Activated CD8-positive, alpha-beta memory T cell treated with anti-CD3 and anti-CD28 coated beads for 1 hour (primary cell): ENCODE measurements at places on chromosomes 13 and 19.
A peak's percentile ranks its signal among the peaks of the same experiment; 100 is the strongest.

- no peak for DNase-seq
Observed at GRCh38 chr13:51818276-51818675, 14.3 kb upstream of the DHRS12 start.

- DNase-seq = no peak
Observed at GRCh38 chr13:44763615-44764301, 187.6 kb upstream of the TSC22D1 start.

- no peak for DNase-seq
Observed at GRCh38 chr13:48583859-48584311, 51.0 kb upstream of the RCBTB2 start.

GRCh38 chr19:14073261-14073924, 807 bp downstream of the MISP3 start:
- peak; percentile 66 for DNase-seq

GRCh38 chr13:49046519-49046918, 70.8 kb downstream of the FNDC3A start:
- DNase-seq = no peak

- DNase-seq = no peak
Observed at GRCh38 chr13:60453490-60453889, 56.5 kb downstream of the TDRD3 start.

DNA sequence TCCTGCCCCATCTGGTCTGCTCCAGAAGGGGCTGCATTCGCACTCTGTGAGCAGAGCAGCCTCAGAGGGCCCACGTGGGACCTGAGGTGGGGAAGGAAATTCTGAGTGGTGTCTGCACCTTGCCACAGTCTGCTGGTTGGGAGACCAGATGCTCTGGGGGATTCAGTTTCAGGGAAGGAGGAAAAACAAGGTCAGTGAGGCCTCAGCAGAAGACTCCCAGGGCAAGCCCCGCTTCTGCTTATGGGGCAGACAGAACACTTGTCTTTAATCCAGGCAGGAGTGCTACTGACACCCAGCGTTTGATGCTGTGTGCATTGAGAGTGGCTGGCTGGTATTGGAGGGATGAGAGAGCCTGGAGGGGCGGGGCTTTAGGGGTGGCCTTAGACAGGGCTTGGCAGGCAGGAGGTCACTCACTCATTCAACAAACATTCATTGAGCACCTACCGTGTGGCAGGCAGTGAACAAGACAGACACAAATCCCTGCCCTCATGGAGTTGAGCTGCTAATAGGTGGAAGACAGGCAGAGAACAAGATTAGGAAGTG, 4.9 kb upstream of the CLEC17A start:
- DNase-seq = no peak

DNA sequence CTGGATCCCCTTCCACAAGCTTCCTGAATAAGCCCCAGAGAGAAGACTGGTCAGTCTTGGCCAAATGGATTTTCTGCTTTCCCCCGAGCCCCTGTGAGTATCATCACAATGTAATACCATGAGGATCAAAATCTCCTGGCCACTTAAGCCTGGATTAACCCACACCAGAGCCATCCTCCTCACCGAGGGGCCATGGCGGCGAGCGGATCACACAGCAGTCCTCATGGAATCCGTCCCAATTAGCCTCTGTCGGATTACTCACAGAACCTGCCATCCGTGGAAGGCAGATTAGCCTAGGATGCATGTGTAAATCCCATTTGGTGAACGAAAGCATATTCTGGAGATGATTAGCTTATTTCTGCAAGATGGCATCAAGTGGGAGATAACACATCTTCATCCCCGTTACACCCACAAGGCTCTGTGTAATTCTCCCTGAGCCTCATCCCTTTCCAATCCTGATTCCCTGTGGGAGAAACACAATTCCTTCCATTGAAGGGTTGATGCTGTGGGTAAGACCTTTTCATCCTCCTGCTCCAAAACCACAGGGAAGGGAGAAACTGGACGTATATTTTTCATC, 42.5 kb downstream of the GNG7 start:
- no peak for DNase-seq

DNA sequence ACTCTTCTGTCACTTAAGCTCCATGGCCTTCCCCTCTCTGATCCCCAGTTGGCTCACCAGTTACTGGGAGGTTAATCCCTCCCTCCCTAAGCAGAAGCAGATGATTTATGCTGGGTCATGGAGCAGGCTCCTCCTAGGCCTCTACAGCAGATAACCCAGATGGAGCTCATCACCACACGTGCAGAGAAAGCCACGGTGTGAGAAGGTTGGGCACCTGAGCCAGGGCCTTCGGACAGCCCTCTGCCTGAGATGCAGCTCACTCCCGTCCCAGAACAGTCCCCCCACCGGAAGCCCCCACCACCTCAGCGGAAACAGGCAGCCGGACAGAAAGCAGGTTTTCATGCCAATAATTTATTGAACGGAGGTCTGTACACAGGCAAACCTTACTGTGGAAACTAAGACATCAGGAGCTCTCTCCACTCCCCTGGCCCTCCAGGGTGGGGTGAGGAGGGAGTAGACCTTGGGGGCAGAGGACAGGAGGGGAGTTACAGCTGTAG, 9.8 kb downstream of the ZNF526 start:
- no peak for DNase-seq

DNA sequence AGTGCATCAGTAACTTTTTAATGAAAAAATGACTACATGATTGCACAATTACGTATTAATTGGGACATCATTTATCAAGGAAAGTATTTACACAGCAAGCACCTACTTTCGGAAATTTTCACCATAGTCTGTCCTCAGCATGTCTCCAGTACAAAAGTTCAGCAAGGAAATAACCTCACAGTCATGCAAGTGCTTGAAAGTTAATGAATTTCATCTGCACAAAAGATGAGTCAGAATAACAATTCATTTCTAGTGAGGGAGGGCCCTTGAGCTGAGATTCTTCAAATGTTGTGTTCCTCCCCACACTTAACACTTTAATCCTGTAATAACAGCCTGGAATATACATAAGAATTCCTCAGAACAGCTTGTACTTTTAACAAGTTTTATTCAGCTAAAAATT, 49.0 kb upstream of the OXGR1 start:
- DNase-seq = no peak

DNA sequence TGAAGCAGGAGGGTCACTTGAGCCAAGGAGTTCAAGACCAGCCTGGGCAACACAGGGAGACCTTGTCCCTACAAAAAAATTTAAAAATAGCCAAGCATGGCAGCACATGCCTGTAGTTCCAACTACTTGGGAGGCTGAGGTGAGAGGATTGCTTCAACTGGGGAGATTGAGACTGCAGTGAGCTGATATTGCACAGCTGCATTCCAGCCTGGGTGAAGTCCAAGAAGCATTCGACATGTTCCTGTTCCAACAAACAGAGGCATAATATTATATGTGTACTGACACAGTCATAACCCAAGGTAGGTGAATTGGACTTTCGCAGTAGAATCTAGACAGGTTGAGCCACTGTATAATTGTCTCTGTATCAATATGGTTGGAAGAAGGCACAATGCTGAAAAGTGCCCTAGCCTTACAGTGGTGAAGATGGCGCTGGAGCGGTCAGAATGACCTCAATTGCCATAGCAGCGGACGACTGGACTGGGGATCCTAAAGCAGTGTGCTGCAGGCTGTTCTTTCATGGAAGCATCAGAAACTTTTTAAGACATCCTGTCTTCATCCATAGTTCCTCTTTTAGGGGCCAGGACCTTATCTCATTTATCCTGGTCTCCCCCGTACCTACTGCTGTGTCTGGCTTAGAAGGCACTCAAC, 112.0 kb upstream of the CLDN10 start:
- no peak for DNase-seq

DNA sequence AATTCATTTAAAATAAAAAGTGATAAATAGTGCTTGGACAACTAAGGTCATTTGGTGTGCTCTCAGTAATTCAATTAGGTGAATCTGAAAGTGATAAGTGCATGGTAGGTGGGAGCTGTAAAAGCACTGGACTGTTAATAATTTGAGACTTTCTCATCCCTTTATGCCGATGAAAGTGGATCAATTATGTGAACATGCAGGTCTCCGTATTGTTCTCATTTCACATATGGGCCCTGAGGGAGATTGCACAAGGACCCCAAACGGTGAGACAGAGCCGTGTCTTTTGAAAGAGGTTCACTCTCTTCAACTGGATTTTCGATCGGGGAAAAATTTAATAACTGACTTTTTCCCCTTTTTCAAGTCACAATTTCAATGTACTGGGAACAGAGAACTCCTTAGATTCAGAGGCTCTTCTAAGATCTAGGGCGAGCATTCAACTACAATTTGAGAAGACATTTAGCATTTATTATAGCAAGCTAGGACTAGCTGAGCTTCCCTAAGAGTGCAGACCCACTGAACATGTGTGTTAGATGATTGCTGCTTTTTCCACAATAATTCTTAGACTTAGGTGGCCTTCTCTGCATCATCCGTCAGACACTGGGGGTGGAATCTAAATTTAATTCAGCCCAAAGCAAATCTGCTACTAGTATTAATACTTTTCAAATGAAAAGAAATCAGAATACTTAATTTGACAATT, 347.6 kb downstream of the OXGR1 start:
- DNase-seq = no peak

- DNase-seq = no peak
Observed at GRCh38 chr13:20127262-20127561, 33.6 kb downstream of the GJA3 start.

- DNase-seq = no peak
Observed at GRCh38 chr13:33554919-33555791, 262.8 kb upstream of the RFC3 start.

- DNase-seq = no peak
Observed at GRCh38 chr13:112790735-112791641, 101.2 kb downstream of the ATP11A start.

- no peak for DNase-seq
Observed at GRCh38 chr13:45823583-45823982, 28.0 kb downstream of the SIAH3 start.

- no peak for DNase-seq
Observed at GRCh38 chr13:38385153-38385891, 35.7 kb downstream of the UFM1 start.

DNA sequence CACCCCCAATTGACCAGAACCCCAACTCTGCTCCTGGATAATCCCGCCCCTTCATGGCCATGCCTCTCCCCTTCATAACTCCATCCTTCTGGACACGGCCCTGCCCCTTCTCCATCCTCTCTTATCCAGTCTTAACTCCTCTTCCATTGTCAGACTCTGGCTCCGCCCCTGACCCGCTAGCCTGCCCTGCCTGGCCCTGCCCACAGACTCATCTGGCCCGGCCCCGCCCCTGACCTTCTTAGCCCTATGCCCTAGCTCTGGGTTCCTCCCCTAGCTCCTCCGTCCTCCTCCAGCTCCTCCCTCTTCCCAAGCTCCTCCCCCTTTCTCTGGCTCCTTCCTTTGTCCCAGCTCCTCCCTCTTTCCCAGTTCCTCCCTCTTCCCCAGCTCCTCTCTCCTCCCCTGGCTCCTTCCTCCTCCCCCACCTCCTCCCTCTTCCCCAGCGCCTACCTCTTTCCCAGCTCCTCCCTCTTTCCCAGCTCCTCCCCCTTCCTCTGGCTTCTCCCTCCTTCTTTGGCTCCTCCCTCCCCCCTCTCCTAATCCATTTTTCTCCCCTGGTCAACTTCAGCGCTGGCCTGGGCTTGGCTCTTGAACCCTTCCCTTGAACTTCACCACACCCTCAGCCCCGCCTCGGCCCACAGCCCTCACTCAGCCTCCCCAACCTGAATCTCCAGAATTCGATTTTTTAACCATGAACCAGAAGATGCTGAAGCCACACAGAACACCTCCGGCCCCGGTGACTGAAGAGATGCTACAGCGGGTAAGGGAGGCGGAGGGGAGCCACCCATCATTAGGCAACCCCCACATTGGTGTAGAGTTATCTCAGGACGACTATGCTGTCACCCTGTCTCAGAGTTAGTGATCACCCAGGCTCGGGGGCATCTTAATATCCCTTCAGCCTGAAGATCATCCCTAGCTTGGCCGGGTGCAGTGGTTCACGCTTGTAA, 9.2 kb upstream of the ZNF358 start:
- DNase-seq = no peak

DNA sequence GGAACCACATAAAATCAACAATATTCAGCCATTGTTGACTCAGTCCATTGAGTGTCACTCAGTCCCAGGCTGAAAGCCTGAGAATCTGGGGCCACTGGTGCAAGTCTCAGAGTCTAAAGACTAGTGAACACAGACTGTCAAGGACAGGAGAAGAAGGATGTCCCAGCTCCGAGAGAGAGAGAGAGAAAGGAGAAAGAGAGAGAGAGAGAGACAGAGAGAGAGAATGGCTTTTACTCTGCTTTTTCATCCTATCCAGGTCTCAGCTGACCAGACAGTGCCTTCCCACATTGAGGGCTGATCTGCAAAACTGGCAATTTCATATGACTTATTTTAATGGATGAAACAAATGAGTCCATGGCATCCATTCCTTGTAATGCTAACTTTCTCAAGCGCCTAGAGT, 984.1 kb downstream of the UQCRFS1 start:
- no peak for DNase-seq

DNA sequence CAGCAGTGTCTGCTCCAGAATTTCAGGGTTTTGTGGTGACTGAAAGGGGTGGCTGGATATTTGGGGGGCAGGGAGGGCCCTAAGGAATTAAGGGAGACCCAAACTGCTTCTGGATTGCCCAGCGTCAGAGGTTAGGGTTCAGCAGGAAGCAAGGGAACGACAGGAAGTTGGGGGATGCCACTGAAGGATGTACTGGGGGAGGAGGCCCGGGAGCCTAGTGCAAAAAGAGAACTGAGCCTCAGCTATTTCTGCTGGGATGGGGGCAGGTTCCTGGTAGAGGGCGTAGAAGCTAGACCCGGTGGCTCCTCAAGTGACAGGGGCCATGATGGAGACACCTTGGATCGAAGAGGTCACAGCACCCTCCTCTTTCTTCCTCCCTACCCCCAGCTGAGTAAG, 1.1 kb downstream of the CYP2S1 start:
- DNase-seq = no peak

DNA sequence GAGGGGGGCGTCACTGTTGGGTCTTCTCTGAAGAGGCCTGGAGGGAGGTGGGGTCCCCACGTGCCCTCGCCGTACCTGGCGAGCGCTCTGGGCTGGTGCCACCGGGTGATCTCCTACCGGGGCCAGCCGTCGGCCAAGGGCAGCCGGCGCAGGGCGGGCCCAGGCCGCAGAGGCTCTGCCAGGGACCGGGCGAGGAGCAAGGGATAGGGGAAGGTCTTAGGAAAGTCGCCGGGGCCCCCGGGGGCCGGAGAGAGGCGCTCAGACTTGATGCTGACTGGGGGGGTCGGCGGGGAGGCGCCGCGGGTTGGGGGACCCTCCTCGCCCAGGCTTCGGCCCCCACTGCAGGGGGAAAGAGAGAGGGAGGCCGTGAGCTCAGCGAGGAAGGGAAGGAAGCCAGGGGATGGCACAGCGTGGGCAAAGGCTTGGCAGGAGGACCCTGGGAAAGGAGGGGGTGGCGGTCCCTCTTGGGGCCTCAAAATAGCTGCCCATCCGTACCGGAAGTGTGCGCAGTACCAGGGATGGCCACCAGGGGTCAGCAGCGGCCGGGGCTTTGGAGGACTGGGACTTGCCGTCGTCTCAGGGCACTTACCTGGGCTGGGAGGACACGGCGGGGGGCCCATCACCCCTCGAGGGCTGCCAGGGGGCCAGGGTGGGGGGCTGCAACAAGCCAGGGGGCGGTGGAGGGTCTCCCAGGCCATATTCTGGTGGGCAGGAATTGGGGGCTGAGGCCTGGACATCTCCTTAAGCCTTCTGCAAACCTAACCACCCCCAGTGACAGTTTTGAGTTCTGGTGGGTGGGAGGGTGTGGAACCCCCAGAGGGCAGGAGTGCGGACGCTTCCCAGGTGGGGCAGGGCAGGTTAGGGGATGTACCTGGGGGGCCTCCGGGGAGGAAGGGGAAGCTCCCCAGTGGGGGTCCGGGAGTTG, 7.7 kb upstream of the TMEM161A start:
- peak; percentile 73 for DNase-seq

- DNase-seq = no peak
Observed at GRCh38 chr19:1035998-1036621, 3.8 kb upstream of the ABCA7 start.
